Ovary (tissue), 10 donors: ENCODE measurements at places on chromosomes 13 and 19. TPM values are rescaled to one million over a fixed set of nuclear protein-coding genes. Genes with fewer than 3 reads are reported as not detected.

DNA sequence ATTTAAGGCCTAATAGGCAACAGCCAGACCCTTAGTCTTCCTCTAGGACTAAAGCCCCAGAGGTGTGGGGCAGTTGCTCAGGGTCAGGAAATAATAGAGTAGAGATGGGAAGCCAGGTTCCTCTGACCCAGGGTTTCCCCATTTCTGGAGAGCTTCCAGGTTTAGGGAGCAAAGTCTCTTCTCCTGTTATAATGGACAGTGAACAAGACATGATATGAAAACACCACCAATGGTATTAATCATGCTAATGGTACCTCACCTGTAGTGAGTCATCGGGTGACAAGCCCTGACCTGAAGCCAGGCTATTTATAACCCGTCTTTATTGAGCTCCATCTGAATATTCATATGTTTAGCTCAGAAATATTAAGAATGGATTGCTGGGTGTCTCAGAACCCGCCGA lies 24.6 kb downstream of the BICRA start:
- DNase-seq = no peak

The FAM216B gene
- total RNA-seq = 32.6 TPM

DNA sequence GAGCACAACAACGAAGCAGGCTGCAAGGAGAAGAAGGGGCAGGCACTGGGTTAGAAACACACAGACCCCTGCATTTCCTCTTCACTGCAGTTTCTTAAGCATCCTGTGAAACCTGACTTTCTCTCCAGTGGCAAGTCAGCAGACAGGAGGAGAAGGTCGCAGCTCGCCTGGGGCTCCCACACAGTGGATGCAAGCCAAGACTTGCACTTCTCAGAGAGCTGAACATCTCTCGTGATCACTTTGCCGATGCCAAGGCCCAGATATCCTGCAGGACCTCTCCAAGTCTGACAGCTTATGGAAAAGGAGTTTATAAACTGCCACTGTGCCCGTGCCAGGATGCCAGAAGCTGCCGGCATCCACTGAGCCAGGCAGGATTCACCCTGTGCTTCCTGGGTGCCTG lies 18.4 kb downstream of the TMEM272 start:
- DNase-seq = peak; percentile 56

DNA sequence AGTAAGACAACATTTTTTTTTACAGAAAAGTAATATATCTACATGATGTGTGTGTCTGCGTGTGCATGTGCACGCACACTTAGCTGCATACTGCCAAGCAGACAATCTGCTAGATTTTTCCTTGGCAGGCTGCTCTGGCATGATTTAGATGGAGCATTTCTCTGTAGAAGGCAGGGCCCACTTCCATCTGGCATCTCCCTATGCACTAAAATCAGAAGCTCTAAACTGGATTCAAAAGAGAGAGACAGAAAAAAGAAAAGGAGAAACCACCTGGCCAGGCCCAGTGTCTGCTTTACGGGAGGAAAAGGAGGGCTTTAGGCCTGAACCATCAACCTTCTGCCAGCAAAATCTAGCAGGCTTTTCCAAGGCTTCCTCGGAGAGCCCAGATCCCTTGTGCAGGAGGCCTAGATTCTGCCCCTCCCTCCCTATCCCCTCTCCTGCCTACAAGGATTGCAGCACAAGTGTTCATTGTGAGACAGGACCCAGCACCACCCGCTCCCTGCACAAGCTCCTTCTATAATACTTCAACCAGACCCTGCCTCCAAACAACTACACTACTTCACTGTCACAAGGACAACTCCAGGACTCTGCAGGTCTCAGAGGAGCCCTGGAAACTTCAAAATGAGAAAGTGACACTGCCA lies 99.3 kb downstream of the DOCK9 start:
- DNase-seq = no peak

GRCh38 chr13:40343550-40344269 lies 322.7 kb downstream of the FOXO1 start:
- DNase-seq = no peak

GRCh38 chr13:78160793-78161192 lies 242.2 kb upstream of the EDNRB start:
- DNase-seq = no peak

DNA sequence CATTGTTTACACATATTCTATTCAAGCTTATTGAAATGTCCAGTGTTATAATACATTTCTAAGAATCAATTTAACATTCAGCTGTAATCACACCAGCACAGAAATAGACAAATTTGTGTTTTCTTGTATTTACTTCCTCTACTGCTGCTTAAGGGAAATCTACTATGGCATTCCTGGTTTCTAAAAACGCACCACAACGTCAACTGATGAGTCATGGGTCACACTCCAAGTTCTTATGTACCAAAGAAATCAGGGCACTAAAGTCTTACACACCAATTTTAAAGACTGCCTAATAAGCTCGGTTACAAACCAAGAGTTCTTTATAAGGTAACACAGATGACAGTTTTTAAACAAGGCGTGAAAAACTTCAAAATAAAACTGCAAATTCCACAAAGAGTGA lies 13.2 kb downstream of the LNX2 start:
- no peak for DNase-seq

DNA sequence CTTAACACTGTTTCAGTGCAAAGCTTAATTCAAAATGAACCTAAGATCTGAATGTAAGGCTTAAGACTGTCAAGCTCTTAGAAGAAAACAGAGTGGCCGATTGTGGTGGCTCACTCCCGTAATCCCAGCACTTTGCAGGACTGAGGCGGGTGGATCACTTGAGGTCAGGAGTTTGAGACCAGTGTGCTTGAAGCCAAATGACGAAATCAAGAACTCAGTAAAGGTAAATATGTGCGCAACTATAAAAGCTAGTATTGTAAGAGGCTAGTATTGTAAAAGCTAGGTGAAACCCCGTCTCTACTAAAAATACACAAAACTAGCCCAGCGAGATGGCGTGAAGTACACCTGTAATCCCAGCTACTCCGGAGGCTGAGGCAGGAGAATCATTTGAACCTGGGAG lies 12.7 kb downstream of the ATP4B start:
- DNase-seq = no peak

The PSG1 gene
- total RNA-seq = not detected

DNA sequence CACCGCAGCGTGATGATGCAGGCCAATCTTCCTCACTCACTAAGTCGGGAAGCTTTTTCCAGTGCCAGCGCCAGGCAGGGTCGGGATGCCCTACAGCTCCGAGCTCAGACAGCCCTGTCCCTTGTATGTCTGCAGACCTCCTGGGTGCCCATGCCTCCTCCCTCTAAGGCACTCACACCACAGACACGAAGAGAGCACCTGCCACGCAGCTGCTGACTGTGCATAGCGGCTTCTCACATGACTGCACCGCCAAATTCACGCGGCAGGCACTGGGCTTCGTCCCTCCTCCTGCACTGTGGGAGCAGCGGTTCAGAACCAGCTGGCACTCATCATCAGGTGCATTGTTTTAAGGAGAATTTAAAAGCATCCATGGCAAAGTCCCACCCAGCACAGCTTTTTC lies 88.1 kb downstream of the SLC7A1 start:
- DNase-seq = peak; percentile 30

DNA sequence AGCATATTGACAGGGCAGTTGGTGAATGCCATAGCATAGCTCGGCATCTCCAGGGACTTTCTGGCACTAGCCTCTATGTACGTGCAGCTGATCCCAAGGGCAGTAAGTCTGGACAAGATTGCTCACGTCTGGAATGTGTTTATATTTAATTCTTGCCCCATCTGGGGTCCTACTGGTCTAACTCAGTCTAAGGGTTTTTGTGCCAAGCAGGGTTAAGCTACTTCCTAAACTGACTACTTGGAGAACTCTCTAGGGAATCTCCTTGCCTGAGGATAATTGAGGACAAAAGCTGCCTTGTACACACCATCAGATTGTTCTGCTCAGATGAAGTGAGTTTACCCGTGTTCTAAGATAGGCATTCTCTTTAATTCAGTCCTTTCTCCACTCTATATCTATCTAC lies 358.1 kb downstream of the MYO16 start:
- DNase-seq = no peak

DNA sequence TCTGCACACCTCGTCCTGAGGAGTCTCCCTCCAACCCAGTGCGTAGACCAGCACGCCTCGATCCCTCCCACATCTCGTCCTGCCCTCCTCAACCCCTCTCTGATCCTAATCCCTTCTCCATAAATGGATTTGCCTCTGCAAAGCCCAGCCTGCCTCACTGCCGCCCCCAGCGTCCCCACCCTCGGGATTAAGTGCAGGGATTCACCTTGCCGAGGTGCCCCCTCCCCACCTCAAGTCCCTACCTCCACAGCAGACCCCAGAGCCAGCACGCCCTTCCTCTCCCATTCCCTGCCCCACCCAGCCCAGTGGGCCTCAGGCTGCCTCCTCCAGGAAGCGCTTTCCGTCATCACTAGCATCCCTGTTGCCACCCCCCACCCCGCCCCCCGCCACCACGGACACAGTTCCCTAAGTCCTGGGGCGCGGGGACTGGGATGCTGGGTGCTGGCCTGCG lies 4.0 kb downstream of the KLF16 start:
- no peak for DNase-seq

The HSD17B14 gene
- total RNA-seq = 22.9 TPM

DNA sequence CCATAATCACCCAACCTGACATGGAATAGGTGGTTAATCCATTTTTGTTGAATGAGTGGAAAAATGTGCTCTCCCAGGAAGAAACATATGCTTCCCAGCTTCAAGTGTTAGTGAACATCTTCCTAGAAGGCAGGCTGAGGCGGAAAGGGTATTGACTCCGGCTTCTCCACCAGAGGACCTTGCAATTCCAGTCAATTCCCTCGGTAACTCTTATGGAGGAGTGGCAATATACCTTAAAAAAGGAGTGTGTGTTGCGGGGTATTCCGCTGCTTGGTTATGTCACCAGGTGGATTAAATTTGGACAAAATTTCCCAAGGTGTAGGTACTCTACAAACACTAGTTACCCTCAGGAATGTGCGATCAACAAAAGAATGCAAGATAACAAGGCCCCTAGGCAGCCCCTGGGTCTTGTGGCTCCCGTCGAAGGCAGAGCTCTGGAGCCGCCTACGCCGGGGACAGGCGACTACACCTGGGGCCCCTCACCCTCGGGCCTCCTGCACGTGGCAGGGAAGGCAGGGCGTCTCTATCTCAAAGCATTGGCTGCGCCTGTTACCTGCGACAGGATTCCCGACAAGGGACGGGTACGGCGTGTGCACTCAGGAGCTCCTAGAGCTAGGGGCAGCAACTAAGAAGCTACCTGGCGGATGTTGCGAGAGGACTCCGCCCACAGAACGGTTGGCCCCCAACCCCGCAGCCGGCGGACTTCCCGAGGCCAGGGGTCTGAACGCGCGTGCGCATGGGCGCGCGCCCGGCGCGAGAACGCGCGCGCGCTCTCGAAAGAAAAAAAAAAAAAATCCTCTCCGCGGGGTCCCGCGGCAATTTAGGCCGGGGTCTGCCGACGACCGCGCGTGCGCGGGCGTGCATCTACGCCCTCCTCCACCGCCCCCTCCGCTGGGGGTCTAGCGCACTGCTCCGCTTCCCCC lies at the start of gene WDR87:
Gene WDR87 (minus strand): TSS at position 649 of the 923 bp plus-strand sequence. CDS start 8,355 bp downstream, outside the sequence.
- peak; percentile 18 for DNase-seq

The CBLC gene
- 0.46 TPM for total RNA-seq

DNA sequence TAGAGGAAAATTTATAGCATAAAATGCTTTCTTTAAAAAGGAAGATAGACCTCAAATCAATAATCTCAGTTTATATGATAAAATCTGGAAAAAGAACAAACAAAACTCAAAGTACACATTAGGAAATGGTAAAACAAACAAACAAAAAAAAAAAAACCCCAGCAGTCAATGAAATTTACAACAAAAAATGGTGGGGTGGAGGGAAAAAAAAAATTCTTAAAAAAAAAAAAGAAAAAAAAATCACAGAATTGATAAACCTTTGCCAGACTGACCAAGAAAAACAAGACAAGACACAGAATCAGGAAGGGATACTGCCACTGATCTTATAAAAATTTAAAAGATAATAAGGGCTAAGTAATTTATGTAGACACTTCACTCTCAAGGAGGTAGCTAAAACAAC lies 11.2 kb downstream of the TUBGCP3 start:
- DNase-seq = no peak

DNA sequence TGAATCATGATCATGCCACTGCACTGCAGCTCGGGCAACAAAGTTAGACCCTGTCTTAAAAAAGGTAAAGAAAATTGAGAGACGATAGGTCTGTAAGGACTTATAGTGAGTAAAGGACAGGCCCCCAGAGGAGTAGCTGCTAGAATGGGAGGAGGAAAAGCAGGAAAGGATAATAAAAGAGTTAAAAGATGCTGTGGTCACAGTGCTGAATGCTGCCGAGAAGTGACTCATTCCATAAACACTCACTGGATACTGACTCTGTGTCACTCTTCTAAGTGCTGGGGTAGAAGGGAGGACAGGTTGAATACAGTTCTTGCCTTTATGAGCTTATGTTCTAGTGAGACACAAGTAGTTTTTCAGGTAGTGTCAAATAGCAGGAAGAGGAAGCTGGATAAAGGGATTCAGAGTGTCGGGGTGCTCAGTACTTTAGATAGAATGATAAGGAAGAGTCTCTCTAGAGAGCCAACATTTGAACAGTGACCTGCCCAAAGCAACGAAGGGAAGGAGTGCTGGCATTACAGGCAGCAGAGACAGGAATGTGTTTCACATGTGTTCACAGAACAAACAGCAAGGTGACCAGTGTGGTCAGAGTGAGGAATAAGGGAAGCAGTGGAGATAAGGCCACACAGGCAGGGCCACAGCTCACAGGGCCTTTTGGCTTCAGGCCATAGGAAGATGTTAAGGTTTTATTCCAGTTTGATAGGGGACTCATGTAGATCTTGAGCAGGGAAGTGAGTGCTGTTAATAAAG lies 1240.5 kb downstream of the UQCRFS1 start:
- DNase-seq = no peak

The SIGLEC10 gene
- 5.1 TPM for total RNA-seq

The FARP1 gene
- total RNA-seq = 26.9 TPM

GRCh38 chr13:61179741-61180140 lies 235.9 kb downstream of the PCDH20 start:
- DNase-seq = no peak

DNA sequence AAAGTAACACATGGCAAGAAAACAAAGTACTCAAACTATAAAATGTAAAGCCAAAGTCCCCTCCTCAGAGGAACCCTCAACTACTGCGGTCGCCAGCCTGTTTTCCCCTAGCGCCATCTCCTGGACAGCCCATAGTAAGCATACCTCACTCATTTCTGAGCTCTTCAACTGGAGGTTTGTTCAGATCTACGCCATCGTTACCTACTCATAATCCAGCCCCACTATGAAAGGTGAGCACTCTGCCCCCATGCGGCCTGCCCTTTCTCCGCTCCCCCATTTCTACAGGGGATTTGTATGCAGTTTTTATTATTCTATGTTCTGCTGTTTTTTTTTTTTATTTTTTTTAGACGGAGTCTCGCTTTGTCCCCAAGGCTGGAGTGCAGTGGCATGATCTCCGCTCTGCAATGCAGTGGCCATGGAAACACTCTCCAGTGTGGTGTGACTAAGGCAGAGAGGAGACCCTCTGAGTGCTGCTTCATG lies 26.2 kb downstream of the OPA3 start:
- DNase-seq = no peak

The TNPO2 gene
- 105 TPM for total RNA-seq

GRCh38 chr19:5074407-5074806 lies 105.5 kb downstream of the KDM4B start:
- DNase-seq = no peak

DNA sequence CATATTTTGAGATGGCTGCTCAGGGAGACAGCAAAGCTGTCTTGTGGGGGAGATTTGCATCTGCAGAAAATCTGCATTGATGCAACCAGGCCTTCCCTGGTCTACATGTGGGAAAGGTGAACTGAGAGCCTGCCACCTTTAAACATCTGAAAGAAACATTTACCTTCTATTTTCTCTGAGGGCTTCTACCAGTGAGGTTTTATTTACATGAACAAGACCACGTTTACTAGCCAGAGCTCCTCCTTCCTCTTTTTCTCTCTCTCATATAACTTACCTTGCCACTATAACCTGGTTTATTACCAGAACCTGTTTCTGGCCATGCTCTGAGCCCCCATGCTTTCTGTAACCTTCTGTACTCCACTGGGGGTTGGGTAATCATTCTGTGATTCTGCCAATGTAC lies 14.4 kb upstream of the RUBCNL start:
- no peak for DNase-seq
